ENCODE measurements at places on chromosomes 3 and 15.

GRCh38 chr3:170585008-170585936 lies 603 bp downstream of the SLC7A14 start:
- no peak overlapping the region for H3K27ac ChIP-seq
- no peaks in the 10 kb centered on the region for H3K4me1 ChIP-seq
- no peak overlapping the region for H3K4me3 ChIP-seq
- DNase-seq = no peak
- no peaks in the 10 kb centered on the region for H3K36me3 ChIP-seq

DNA sequence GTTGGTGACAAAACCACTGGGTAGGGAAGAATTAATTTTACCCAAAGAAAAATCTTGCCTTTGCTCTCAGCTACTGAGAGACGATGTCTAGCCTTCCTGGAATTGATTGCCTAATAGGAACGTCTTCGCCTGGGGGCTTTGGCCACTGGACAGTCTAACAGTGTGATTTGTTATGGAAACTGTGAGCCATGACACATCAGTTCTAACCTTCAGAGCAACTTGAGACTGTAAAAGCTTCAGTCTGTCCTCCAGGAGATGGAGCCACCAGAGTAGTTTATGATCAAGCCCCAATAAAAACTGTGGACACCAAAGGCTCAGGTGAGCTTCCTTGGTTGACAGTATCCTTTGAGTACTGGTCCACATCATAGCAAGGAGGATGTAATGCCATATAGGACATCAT lies 235.8 kb upstream of the TMCO5A start:
- no peak overlapping the region for H3K4me3 ChIP-seq
- DNase-seq = no peak
- H3K27ac ChIP-seq = no peak overlapping the region
- no peaks in the 10 kb centered on the region for H3K36me3 ChIP-seq
- no peaks in the 10 kb centered on the region for H3K27me3 ChIP-seq

GRCh38 chr15:68301301-68301700 lies 23.8 kb downstream of the FEM1B start:
- H3K4me3 ChIP-seq = no peak overlapping the region
- H3K36me3 ChIP-seq = no peaks in the 10 kb centered on the region
- DNase-seq = no peak

DNA sequence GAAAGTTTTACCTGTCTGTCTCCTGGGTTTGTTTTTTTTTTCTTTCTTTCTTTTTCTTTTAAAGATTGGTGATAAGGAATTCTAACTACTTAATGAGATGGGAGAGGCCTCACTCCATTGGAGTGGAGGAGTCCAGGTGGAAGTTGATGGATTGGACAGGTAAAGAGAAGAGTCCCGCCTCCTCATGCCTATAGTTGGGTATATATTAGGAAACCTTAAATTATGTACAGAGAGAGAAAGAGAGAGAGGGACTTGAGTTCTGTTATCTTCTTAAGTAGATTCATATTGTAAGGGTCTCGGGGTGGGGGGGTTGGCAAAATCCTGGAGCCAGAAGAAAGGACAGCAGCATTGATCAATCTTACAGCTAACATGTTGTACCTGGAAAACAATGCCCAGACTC lies 158.2 kb downstream of the TP63 start:
- H3K27me3 ChIP-seq = no peaks in the 10 kb centered on the region
- no peak overlapping the region for H3K27ac ChIP-seq
- no peak for DNase-seq
- no peaks in the 10 kb centered on the region for H3K36me3 ChIP-seq

- H3K36me3 ChIP-seq = peaks cover 27% of the 10 kb centered on the region
- H3K27ac ChIP-seq = no peak overlapping the region
- DNase-seq = no peak
- H3K4me1 ChIP-seq = peaks cover 14% of the 10 kb centered on the region
Measured at GRCh38 chr3:14462738-14463137, 60.3 kb downstream of the SLC6A6 start.

- no peaks in the 10 kb centered on the region for H3K27me3 ChIP-seq
- no peak for DNase-seq
- H3K4me3 ChIP-seq = no peak overlapping the region
- no peaks in the 10 kb centered on the region for H3K36me3 ChIP-seq
Measured at GRCh38 chr3:160796089-160796812, 40.2 kb downstream of the PPM1L start.

GRCh38 chr15:56207711-56208110 lies 36.0 kb downstream of the RFX7 start:
- DNase-seq = no peak
- no peak overlapping the region for H3K4me3 ChIP-seq
- H3K27ac ChIP-seq = no peak overlapping the region
- H3K27me3 ChIP-seq = no peaks in the 10 kb centered on the region
- H3K4me1 ChIP-seq = peaks cover 3% of the 10 kb centered on the region

GRCh38 chr15:63482874-63483323 lies 21.5 kb upstream of the USP3 start:
- no peak overlapping the region for H3K27ac ChIP-seq
- H3K4me1 ChIP-seq = peaks cover 53% of the 10 kb centered on the region
- no peak overlapping the region for H3K4me3 ChIP-seq
- no peaks in the 10 kb centered on the region for H3K36me3 ChIP-seq
